Left renal pelvis (tissue), 4 donors: ENCODE measurements at places on chromosomes 2 and 18. TPM values are rescaled to one million over a fixed set of nuclear protein-coding genes. Genes with fewer than 3 reads are reported as not detected.

GRCh38 chr2:215609089-215610032 is 173.5 kb upstream of the FN1 start:
- no peak for DNase-seq

DNA sequence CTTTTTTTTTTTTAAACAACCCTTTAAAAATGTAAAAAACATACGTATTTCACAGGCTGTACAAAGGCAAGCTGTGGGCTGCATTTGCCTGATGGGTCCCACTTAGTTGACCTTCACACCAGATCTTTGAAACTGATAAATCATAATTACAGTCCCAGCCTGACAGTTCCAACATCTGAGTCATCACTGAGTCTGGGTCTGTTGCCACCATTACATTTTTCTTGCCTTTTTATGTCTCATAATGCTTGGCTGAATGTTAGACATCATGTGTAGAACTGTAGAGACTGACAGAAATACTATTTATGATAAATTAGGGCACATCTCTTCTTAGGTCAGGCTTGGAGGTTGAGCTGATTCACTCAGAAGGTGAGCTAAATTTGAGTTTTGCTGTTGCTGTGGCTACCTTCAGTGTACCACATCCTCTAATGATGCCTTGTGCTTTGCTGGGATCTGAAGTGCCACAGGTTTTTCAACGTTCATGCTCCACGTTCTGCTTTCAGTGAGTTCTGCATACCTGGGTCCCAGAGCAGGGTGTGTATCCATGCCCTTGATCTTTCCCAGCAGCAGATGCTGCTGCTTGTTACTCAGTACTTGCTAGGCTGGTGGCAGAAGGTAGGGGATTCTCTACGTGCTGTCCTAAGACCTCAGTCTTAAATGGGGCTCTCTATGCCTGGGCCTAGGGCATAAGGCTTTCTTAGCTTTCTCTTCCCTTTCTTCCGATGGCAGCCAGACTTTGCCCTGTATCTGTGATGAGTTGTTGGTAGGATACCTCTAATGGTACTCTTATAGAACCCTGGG is 160.6 kb upstream of the SMAD7 start:
- DNase-seq, result no peak

GRCh38 chr18:49767111-49768050 is 46.0 kb downstream of the ACAA2 start:
- no peak for DNase-seq

DNA sequence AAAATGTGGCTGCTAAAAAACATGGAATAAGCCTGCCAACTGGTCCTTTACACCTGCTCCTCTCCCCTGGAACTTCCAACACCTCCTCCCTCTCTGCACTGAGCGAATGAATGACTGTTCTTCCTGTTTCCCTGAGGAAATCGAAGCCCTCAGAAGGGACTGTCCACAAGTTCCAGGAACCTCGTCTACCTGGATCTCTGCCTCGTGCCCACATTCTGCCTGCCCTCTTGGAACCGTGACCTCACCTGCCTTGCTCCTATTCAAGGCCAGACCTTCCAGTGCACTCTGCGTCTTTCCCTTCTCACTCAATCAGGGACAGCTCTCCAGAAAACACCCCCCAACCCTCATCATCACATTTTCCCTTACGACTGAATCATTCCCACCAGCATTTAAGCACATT is 4.4 kb upstream of the CAB39 start:
- DNase-seq, result no peak

- no peak for DNase-seq
These were observed 199.3 kb downstream of the NCK2 start for GRCh38 chr2:105943977-105944376.

DNA sequence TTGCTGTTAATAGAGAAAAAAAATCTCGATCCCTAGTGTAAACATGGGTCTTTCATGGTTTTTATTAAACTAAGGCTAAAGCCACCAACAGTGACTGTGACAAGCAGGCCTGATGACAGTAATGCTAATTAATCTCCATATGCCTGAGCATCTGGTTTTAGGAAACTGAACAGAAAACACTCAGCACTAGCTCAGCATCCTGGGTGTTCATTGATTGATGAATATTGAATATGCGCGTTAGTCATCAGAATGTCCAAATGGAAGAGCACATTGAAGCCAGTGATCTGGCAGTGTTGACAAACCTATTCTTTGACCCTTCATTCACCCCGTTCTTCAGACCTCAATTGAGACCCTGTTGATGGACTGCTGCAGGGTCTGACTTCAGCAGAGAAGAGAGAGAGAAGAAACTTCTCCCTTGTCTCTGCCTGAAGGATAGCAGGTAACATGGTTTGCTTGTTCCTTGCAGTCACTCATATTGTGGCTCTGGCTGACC is 283.8 kb downstream of the RDH14 start:
- DNase-seq, result no peak

GRCh38 chr18:11998193-11998592 is 16.9 kb downstream of the IMPA2 start:
- no peak for DNase-seq

- DNase-seq, result no peak
These were observed 3.1 kb downstream of the ARHGAP15 start for GRCh38 chr2:143132355-143132754.

DNA sequence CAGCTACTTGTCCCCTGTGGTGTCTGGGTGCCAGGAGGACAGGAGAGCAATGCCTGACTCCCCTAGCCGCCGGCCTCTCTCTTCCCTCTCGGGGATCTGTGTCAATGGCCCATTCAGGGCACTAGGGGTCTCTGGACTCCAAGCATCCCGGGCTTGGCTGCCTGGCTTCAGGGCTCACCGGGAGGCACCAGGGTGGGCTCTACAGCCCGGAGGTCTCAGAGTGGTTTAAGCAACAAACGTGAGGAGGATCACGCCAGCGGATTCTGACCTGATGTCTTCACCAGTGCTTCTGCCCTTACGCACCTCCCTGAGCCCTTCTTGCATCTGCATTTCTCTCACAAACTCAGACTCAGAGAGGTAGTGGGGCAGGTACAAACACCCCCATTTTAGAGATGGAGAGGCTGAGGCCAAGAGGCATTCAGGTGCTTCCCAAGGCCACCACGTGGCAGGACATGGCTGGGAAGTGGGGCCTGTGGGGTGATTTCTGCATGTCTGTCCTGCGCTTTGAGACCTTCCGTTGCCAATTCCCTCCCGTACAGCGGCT is 243.0 kb downstream of the CELF4 start:
- peak; percentile 42 for DNase-seq

- DNase-seq, result no peak
These were observed 45.3 kb upstream of the UGP2 start for GRCh38 chr2:63796366-63796765.

- DNase-seq, result no peak
These were observed 35.7 kb upstream of the RAB1A start for GRCh38 chr2:65165558-65165957.

GRCh38 chr2:23183733-23184132 is 201.2 kb upstream of the KLHL29 start:
- no peak for DNase-seq

GRCh38 chr2:134669731-134670669 is 48.8 kb downstream of the TMEM163 start:
- no peak for DNase-seq

DNA sequence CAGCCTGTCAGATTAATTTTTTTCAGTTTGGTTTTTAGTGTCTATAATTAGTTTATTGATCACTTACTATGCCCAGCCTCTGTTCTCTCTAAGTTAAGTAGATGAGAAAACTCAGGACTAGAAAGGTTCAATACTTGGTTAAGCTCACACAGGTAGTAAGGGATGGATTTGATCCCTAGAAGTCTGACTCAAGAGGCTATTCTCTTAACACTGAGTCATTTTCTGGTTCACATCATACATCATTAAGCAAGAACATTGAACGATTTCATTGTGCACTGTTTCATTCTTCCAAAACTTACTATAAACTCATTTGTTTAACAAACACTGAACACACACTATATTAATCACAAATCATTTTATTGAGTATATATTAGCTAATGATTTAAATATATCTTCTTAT is 54.1 kb upstream of the SLC38A11 start:
- no peak for DNase-seq

DNA sequence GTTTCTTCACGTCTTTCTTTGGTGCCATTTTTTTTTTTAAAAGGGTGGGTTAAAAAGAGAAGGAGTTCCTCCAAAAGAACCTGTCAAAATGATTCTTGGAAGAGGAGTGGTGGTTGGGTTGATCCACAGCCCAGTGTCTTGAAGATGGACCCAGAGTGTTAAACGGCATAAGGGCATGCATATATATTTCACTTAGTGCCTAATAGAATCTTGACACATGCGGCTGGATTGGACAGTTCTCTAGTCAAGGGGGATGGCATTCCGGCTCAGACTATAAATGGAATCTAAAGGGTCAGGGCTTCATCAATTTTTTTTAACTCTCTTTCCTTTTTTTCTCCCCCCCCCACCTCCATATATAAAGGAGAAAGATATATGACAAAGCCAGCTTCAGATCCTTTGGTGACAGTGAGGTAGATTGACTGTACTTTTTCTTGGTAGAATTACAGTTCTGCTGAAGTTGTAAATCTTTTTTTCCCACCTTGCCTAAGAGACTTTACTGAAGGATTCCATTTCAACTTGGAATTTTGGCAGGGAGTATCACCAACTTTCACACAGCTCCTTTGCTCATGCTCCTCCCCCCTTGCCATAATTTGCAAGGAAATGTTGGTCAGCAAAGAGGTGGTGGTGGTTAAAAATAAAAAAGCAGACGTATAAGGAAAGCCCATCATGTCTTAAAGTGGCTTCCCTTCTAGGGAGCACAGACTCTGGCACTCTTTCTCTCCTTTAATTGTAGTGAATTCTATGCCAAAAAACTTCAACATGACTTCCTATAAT is at the start of gene MYL1:
MYL1 (minus strand) TSS at position 160 of the 774 bp plus-strand sequence; CDS start at position 28, 132 bp downstream.
- no peak for DNase-seq

DNA sequence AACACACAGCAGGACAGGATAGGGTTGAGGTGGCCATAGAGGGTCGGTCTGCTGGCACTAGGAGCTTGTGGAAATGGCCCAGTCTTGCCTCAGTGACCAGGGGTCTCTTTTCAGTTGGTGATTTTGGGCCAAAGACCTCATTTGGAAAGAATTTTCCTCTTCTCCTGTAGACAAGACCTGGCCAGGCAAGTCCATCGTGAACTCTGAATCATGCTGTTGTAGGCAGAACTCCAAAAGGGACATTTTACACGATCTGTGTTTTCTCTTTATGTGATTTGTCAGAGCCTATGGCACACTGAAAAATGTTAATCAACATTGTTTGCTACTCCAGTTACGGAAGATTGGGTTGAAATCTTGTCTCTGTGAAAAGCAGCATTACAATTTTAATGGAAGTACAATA is 126.1 kb upstream of the PXDN start:
- DNase-seq, result no peak

DNA sequence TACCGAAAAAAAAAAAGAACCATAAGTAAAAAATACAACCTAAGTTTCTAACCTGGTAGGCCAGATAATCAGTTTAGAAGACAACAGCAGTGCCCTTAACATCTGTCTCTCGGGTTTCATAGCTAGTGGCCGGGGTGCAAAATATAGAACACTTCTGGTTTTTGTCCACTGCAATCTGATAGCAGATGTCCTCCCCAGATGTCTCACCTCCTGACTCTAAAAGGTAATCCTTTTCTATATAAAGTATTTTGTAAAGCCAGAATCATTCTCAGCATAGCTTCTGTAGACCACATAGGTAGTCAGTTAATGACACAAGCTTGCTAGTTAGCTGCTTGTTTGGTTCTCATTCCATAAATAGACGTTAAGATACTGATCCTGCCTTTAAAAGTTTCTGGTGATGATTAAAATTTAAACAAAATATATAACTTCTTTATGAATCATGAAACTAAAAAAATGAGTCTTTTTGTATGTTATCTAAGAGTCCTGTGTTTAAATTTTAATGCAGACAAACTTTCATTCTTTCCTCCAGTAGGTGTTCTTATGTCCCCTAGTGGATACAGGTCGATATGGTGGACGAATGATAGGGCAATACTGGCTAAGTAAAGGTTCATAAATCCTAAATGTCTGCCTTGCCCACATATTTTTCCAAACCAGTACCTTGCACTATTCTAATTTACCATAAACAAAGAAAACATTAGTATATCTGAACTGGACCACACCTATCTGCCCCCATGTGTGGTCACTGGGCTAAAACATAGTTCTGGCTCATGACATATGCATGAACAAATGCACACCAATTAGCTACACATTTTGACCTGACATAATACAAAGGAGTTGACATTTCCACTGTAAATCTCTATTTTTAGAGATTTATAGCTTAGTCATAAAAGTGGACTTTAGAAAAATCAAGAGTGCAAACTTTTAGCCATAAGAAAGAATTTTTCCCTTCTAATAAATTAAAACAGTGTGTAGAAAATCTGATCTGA is 171.0 kb downstream of the SRBD1 start:
- DNase-seq, result no peak

DNA sequence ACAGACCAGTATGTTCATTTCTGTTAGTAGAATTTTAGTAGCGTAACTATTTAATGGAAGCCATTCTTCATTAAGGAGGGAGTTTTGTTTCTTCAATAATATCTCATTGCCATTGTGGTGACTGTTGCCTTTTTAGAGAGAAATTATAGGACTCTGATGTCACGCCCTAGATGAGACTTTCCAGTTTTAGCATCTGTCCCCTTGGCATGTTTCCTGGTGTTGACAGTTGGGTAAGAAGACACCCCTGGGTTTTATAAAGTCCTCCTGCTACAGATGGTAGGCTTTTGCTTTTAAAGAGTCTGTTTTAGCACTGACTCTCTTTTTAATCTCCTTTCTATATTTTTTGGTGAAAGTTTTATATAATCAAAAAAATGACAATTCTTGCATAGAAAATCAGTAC is 41.9 kb downstream of the KCNJ3 start:
- DNase-seq, result no peak

GRCh38 chr2:83923531-83923930 is 535.5 kb downstream of the SUCLG1 start:
- DNase-seq, result no peak

The TUBA4A gene
- 33.6 TPM for polyA plus RNA-seq

The TEKT4 gene
- 0.14 TPM for polyA plus RNA-seq

The GNLY gene
- 0.36 TPM for polyA plus RNA-seq

The MYO3B gene
- 9.2 TPM for polyA plus RNA-seq

The HOXD8 gene
- polyA plus RNA-seq, result 42.2 TPM

The UGT1A10 gene
- not detected for polyA plus RNA-seq

The ALK gene
- polyA plus RNA-seq, result 0.30 TPM

The ANKRD23 gene
- 6.1 TPM for polyA plus RNA-seq

The ADAM17 gene
- 30.7 TPM for polyA plus RNA-seq

The FAM237A gene
- polyA plus RNA-seq, result not detected

The RAB11FIP5 gene
- 15.6 TPM for polyA plus RNA-seq

The LOXHD1 gene
- 0.56 TPM for polyA plus RNA-seq

The CD8B2 gene
- polyA plus RNA-seq, result 0.31 TPM

The PDE11A gene
- 4.8 TPM for polyA plus RNA-seq

The DUSP2 gene
- polyA plus RNA-seq, result 2.7 TPM

The MALL gene
- 15.9 TPM for polyA plus RNA-seq

The HOXD13 gene
- polyA plus RNA-seq, result 0.36 TPM
